ENCODE measurements at places on chromosomes 5 and 9.
A peak's percentile ranks its signal among the peaks of the same experiment; 100 is the strongest.

DNA sequence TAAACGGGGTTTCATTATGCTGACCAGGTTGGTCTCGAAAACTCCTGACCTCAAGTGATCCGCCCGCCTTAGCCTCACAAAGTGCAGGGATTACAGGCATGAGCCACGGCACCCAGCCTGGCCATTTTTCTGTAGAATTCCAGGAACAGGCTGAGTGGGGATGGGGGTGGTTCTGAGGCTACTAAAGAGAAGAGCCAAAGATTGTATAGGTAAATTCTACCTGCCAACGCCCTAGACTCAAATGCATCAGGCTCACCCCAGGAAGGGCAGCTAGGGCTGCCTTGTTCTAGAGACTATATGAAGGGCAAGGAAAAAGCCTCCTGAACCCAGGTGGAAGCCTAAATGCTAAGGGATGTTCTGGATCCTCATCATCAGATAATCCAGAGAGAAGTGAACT, 1.6 kb upstream of the C5orf52 start:
- DNase-seq = no peak

DNA sequence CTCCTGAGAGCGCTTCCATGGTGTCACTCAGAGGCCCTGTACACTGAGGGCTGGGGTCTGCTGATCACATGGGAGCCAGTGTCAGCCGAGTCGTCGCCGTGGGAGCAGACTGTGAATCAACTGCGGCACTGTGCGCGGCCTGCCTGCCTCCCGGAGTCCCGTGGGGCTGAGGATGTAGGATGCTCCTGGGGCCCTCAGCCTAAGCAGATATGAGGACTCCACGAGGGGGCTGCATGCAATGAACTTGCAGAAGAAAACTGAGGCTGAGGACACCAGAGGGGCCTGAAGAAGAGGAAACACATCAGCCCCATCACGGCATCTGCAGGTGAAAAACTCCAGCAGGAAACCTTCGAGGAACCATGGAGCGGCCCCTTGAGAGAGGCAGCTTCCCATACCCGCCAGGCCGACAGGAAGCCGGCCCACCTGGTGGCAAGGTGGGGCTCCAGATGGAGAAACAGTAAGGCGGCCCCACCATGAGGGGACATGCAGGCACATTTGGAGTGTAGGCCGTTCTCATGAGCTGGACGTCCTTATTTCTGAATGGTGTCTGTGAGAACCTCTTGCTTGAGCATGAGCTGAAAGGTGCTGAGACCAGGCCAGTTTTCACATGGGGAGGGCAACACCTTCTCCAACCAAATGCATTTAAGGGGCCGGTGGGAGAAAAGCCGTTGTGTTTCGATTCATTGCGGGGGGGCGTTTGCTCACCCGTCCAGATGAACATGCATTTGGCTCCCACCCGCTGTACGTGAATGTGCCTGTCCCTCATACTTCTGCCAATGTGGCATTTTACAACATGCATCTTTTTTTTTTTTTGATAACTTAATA, 35.2 kb upstream of the ADAMTS2 start:
- no peak for DNase-seq

- no peak for DNase-seq
Measured at GRCh38 chr5:178983728-178984127, 11.4 kb downstream of the GRM6 start.

- no peak for DNase-seq
Measured at GRCh38 chr5:139492700-139493192, 10.2 kb upstream of the STING1 start.

GRCh38 chr5:143402553-143403333, 743 bp downstream of the NR3C1 start:
- peak; percentile 64 for DNase-seq

DNA sequence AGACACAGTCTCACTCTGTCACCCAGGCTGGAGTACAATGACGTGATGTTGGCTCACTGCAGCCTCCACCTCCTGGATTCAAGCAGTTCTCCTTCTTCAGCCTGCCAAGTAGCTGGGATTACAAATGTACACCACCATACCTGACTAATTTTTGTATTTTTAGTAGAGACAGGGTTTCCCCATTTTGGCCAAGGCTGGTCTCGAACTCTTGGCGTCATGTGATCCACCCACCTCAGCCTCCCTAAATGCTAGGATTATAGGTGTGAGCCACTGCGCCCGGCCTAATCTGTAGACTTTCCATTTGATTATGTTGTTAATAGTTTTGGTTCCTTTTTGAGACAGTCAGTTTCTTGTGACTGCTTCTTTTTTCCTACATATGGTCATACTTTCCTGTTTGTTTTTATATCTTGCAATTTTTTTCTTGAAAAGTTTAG, 31.0 kb downstream of the MTREX start:
- DNase-seq = no peak

DNA sequence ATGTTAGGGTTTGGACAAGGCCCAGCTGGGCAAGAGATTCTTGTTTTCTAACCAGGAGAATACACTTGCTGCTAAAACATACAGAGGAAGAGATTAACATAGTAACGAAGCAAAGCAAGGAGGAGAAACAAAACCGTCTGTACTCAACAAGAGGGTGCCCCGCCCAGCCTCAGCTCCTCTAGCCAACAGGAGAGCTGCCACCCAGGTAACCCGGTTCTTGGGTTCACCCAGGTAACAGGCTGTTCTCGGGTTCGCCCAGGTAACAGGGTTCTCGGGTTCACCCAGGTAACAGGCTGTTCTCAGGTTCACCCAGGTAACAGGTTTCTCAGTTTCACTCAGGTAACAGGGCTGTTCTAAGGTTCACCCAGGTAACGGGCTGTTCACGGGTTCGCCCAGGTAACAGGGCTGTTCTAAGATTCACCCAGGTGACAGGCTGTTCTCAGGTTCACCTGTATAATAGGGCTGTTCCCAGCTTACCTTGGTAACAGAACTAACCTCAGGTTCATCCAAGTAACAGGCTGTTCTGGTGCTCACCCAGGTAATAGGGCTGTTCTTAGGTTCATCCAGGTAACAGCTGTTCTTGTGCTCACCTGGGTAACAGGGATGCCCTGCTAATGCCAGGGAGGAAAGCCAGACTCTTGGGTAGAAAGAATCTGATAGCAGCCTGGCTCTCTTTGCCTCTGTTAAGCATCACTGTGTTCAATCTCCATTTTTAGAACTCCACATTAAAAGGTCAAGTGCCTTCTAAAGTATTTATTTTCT, 271.6 kb downstream of the SYK start:
- no peak for DNase-seq

GRCh38 chr9:103997856-103998370, 96.2 kb upstream of the SMC2 start:
- no peak for DNase-seq

GRCh38 chr5:170488570-170488969, 15.2 kb upstream of the KCNIP1 start:
- DNase-seq = no peak

- DNase-seq = no peak
Measured at GRCh38 chr5:1059884-1060263, 51.3 kb downstream of the NKD2 start.
